Gastrocnemius medialis (tissue), 4 donors: ENCODE measurements at places on chromosomes 5 and 9.
A peak's percentile ranks its signal among the peaks of the same experiment; 100 is the strongest.

GRCh38 chr5:178546675-178547033 lies 43.5 kb downstream of the COL23A1 start:
- DNase-seq, result peak; percentile 29

- DNase-seq, result no peak
These were observed 106.8 kb upstream of the FCN2 start for GRCh38 chr9:134773842-134774241.

- peak; percentile 42 for DNase-seq
These were observed 99.7 kb downstream of the NPR3 start for GRCh38 chr5:32810804-32811203.

DNA sequence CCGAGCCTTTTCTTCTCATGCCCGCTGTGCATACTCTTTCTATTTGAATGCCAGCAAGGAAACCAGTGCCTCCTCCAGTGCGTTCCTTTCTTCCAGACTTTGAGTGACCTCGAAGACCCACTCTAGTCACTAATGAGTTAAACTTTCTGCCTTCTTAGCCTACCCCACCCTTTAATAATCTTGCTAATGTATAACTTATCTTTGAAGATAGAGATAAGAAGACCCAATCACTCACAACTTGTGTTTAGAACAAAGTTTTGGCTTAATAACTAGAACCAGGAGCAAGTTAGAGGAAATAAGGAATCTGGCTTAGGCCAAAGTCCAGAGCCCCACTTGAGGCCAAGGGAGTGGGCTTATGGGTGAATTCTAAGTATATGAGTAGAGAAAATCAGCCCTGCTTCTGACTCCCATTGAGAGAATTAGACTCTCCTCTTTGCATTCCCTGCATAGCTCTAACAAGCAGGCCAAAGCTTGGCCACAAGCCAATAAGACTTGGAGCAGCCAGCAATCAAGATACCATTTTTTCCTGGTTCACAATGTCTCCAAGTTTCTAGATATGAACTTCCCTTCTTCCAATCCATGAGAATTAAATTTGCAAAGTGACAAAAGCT lies 181.5 kb upstream of the PIK3R1 start:
- DNase-seq, result no peak

DNA sequence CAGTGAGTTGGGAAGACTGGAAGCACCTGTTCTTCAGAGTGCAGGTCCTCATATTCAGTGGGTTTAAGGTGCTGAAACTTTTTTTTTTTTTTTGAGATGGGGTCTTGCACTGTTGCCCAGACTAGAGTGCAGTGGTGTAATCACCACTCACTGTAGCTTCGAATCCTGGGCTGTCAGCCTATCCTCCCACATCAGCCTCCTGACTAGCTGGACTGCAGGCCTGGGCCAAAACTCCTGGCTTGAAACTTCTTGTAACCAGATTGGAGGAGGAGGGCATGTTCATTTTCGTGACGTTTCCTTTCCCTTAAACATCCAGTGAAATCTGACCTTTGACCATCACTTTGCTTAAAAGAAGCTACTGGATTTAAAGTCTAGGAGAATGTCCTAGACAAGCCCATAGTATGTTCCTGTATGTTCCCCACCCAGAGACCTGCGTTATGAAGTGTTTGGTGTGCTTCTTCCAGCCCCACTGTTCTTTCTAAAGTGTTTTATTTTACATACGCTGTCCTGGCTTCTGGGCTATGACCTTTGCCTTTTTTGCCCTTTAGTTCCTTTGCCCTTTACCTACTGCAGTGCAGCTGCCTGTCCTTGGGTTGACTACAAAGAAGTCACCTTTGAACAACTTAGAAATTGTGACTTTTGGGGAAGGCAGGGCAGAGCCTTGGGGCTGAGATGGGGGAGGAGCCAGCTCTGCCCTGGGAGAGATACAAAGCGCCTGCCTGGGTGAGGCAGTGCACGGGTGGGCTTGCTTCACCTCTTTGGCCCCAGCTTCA lies 18.4 kb downstream of the TENT4A start:
- DNase-seq, result no peak

- no peak for DNase-seq
These were observed 925.6 kb upstream of the ARRDC3 start for GRCh38 chr5:92308679-92309078.

DNA sequence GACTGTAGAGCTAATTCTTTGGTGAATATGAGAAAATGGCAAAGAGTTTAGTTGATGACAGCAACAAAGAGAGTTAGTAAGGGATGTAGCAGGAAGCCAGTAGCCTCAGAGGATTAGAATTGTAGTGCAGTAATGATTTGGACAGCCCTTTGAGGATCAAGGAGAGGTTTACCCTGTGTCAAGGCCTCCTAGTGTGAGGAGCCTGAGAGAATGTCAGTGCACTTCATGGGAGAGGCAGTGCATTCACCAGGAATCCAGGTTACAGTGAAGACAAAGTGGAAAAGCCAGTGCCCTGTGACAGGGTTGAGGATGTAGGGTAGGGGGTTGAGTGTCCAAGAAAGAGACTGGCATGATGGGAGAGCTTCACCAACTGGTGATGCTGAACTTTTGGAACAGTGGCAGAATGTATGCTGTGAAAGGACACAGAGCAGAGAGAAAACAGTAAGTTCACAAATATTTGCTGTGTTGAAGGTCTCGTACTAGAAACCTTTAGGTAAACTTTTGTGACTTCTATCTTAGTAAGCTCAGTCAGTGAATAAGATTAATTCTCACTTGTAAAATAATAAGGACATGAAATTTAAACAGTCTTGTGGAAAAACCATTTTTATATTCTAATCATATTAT lies 27.3 kb downstream of the NLN start:
- no peak for DNase-seq

DNA sequence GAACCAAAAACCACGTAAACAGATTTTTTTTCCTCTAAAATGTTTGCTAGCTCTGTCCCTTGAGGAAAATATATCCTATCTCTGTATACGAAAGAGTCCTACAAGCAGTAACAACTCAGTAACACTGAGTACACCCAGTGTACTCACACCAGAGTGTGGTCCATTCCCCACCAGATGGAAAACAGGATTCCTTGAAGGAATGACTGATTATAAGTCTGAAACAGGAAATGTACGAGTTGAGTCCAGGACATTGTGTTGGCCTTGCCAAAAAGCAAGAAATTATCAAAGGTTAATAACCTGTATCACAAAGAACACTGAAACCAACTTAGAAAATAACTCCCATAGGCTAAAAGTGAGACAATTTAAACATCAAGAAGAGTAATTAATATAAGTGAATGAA lies 20.4 kb downstream of the GOLPH3 start:
- no peak for DNase-seq

- DNase-seq, result no peak
These were observed 20.2 kb upstream of the GNPDA1 start for GRCh38 chr5:142032747-142033631.

DNA sequence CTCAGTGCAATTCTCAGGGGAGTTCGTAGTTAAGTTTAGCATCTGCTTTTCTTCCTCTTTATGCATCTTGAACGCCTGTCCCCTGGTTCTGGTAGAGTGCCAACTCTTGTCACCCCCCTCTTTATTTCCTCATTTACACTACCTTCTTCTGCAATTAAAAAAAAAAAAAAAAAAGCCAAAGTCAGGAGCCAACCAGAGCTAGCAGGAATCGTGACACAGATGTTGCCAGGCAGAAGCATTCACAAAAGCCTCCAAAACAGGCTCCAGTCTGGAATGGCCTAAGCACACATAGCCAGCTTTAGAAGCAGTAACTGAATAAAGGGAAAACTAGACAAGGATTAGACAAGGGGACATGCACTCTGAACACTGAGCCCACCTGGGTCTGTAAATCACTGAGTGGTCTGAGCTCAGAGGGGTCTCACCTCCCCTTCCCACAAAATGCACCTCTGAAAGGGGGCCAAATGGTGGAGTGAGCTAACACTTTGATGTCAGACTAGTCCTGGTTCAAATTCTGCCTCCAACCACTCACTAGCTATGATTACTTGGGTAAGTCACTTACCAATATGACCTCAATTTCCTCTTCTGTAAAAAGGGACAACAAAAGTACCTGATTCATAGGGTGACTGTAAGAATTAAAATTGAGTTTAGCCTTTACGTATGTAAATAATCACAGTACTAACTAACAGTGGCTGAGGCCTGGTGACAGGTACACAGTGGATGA lies 2.0 kb downstream of the CD74 start:
- DNase-seq, result peak; percentile 39

DNA sequence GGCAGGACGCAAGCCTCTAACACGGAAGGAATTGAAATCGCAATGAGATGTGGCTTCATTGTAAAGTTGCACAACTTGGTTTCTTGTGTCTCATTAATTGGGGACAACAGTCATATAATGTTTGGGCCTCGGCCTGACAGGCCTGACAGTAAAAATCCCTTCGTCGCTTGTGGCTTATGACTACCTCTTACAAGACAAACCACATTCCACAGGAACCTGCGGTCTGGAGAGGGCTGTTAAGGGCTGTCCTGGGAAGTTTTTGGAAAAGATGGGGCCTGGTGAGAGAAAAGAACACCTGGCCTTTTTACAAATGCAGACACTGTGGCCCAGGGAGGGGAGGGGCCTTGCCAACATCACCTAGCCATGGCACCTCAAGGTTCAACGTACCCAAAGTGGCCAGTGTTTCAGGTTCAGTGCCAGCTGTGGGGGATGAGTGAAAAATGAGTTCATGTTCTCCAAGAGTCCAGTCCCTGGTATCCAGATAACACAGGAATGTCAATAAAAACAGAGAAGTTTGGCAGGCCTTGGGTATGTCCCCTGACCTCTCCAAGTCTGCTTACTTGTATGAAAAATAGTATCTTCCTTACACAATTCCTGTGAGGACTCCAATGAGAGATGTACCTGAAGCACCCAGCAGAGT lies 22.2 kb downstream of the SHB start:
- DNase-seq, result no peak

DNA sequence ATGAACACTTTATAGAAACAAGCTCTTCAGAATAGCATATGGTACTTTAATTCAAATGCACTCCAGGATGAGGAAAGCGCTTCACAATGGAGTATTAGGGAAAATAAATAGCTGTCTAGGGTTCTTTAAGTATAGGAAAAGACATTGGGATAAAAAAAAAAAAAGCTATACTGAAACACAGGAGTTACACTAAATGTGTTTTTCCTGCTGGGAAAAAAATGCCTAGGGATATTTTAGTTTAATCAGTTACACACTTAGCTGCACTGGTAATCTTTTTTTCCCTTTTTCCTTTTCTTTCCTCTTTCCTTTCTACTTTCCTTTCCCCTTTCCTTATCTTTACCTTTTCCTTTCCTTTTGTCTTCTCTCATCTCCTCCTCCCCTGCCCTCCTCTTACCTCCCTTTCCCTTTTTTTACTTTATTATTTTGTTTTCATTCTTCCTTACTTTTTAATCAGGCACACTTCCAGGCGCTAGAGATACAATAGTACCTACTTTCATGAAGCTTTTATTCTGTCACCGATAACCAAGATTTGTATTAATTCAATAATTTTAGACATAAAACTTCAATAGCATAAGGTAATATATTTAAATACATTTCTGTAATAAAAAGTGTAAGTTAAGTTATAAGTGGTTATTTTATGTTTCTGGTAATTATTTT lies 758.7 kb downstream of the CDH18 start:
- no peak for DNase-seq

- DNase-seq, result no peak
These were observed 68.5 kb downstream of the SLC28A3 start for GRCh38 chr9:84271921-84272556.

- DNase-seq, result no peak
These were observed 126.8 kb downstream of the TMEM174 start for GRCh38 chr5:73299665-73300336.

DNA sequence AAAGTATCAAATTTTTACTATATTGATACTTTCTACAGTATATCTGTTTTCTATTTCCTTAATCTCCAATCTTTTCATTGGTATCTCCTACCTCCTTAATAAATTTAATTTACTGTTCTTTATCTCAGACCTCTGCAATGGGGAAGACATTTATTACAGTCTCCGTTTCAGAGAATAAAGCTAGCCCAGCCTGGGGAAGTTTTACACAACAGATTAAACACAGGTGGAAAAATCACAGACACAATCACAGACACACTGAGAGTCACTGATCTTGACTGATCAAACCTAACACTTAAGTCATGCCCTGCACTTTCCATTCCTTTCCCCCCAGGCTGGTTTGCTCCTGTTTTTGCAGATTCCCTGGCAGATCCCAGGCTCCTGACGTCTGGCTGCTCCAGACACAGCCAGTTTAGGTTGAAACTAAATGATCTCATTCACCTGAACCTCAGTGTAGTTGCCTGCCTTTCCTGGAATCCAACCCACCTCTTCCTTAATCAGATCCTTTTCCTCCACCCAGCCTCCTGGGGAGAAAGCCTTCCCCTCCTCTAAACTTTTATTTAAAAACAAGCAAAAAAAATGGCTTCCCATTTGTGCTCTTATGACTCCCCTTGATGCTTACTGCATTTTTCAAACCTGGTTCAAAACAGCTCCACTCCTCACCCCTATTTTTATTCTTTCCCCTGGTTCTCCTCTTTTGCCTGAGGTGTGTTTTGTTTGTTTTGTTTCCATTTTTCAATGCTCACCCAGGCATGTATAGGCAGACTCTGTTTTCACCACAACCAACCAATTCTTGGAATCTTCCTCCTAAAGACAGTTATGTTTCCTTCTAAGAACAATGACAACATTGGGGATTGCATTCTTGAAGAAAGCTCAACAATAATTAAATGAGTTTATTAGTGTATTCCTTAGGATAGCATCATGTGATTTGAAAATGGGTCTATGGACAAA lies 29.5 kb upstream of the OSMR start:
- no peak for DNase-seq

GRCh38 chr9:89311346-89312221 lies 589 bp downstream of the CKS2 start:
- no peak for DNase-seq

- peak; percentile 18 for DNase-seq
These were observed 11.1 kb downstream of the FGF1 start for GRCh38 chr5:142674531-142675469.

GRCh38 chr5:157549283-157549629 lies 26.3 kb downstream of the ADAM19 start:
- no peak for DNase-seq

DNA sequence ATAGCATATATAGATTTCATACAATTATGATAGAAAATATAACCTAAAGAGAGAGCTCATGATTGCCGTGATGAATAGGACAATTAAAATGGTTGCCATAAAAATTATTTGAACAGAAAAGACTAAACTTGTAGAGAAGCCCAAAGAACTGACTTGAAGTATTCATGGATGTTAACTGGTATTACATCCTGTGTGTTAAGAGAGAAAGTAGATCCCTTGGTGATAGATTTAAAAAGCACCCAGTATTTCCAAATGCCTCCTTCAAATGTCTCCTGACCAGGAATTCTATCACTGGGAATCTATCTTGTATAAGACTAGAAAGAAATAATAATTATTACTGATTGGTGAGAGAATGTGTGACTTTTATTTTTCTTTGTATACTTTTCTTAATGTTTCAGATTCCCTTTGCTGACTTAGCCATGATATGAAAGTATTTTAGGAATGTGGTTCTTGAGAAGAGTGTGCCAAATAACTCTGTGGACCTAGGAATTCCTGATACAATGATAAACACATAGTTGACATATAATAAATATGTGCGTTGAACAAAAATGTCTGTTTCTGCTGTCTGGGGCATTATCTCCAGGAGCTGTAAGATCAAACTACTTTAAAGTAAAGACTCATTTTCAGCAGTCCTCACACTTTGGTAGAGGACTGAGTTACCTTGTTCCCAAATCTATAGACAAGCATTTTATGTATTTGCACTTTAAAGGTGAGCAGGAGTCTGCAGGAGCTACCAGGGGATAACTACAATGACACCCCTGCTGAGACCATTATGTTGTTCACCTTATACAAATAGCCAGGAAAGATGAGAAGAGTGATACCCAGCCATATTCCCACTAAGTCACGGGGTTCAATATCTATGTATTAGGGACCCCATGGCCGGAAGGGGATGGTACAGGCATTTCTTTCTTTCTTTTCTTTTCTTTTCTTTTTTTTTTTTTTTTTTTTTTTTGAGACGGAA lies 211.1 kb upstream of the TLE4 start:
- DNase-seq, result no peak
